ENCODE measurements at places on chromosomes 7 and 10. TPM values are rescaled to one million over a fixed set of nuclear protein-coding genes. Genes with fewer than 3 reads are reported as not detected.

Gene RET
- 0.29 TPM for total RNA-seq

Gene VWDE
- total RNA-seq: not detected

- H3K36me3 ChIP-seq: peaks cover 7% of the 10 kb centered on the region
- H3K27me3 ChIP-seq: no peaks in the 10 kb centered on the region
- H3K4me1 ChIP-seq: peaks cover 54% of the 10 kb centered on the region
- DNase-seq: no peak
These were observed 114.9 kb upstream of the PTN start for GRCh38 chr7:137458399-137458798.

- H3K4me3 ChIP-seq: no peak overlapping the region
- H3K27ac ChIP-seq: no peak overlapping the region
- no peaks in the 10 kb centered on the region for H3K36me3 ChIP-seq
These were observed 18.2 kb downstream of the NT5C3A start for GRCh38 chr7:33044401-33044718.

DNA sequence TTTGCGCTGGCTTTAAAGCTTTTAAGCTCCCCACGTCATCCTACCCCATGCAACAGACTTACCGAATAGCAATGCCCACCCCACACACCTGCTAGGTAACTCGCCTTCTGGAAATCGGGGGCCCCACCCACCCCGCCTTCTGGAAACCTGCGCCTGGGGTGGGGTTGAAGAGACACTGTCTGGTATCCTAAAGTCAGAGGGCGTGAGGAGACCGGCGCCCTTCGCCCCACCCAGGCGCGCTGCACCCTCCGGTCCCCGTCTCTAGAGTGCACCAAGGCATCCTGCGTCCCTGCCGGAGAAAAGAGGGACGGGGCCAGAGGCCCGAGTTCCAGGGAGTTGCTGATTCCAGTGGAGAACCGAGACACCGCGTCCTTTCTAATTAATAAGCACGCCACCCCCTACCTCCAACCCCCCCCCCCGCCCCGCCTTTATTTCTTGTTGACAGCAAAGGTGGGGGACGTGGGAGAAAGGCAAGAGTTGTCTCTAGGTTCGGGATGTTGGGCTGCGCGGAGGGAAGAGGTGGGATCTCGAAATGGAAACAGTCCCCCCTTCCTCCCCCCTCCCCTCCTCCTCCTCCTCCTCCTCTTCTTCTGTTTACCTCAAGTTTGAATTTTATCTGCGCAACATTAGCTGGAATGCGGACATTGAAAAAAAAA lies 220.9 kb upstream of the MKLN1 start:
- H3K27me3 ChIP-seq: peaks cover 11% of the 10 kb centered on the region
- H3K4me3 ChIP-seq: peak overlapping the region; percentile 96
- peak; percentile 25 for DNase-seq
- H3K4me1 ChIP-seq: peaks cover 68% of the 10 kb centered on the region
